ENCODE measurements at places on chromosomes 13 and 19.

- DNase-seq, result peak; percentile 35
Measured at GRCh38 chr13:40776681-40777165, 5.7 kb upstream of the MRPS31 start.

GRCh38 chr13:104584481-104584880, 1518.3 kb upstream of the SLC10A2 start:
- no peak for DNase-seq

GRCh38 chr13:31209841-31210210, 10.1 kb downstream of the B3GLCT start:
- DNase-seq, result no peak

- DNase-seq, result no peak
Measured at GRCh38 chr13:96191367-96191766, 101.5 kb downstream of the HS6ST3 start.

- DNase-seq, result peak; percentile 90
Measured at GRCh38 chr19:9827289-9828238, at the start of gene UBL5. TSS of gene UBL5 (plus strand) at chr19:9827918. CDS start at chr19:9828338, 420 bp downstream.

GRCh38 chr13:97369261-97369893, 64.6 kb upstream of the RAP2A start:
- no peak for DNase-seq

DNA sequence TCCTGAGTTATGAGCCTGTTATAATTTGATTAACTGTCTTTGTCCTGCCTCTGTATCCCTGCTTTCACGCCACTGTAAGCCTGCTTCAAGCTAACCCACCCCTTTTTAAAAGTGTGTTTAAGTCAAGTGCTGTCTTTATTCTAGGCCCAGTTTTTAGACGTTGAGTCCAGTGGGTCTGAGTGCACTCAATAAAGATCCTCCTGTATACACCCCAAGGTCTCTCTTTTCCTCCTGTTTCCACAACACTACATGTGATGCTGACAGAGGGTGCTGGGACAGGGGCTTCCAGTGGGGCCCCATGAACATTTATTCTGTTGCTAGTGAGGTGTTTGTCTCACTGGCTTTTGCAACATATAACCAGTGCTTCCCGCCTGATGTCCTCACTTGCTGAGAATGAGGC, 6.7 kb upstream of the F2RL3 start:
- no peak for DNase-seq

GRCh38 chr19:50384685-50385535, 763 bp downstream of the POLD1 start:
- no peak for DNase-seq

DNA sequence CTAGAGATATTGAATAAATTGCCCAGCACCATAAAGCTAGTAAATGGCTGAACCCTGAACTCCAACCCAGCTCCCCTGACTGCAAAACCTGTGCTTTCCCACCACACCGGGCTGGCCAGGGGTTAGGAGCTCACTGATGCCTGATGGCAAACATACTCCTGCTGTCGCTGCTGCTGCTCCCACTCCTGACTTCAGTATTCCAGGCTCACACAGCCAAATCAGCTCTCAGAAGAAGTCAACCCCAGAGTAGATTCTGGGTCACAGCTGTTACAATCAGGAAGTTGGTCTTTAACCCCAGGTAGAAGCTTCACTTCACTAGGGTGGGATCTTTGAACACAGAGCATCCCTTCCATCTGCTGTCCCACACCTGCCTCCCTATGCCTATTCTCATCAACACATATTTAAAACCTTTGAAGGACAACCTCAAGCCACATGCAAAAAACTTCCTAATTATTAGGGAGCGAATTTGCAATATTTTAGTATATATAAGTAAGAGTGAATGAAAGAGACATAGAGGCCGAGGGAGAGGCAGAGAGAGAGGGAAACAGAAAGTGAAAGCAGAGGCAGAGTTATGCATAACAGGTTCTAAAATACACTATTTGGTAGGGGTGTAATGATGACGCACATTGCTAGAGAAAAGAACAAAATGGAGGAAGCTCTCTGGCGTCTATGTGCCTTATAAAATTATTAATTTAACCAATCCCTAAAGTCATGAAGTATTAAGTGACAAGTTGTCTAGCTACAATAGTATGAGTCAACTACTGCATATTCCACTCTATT, 99.4 kb upstream of the SERP2 start:
- DNase-seq, result no peak

GRCh38 chr13:25494698-25495411, 123.1 kb downstream of the ATP8A2 start:
- no peak for DNase-seq

- DNase-seq, result no peak
Measured at GRCh38 chr19:51708811-51709210, 15.0 kb downstream of the HAS1 start.

DNA sequence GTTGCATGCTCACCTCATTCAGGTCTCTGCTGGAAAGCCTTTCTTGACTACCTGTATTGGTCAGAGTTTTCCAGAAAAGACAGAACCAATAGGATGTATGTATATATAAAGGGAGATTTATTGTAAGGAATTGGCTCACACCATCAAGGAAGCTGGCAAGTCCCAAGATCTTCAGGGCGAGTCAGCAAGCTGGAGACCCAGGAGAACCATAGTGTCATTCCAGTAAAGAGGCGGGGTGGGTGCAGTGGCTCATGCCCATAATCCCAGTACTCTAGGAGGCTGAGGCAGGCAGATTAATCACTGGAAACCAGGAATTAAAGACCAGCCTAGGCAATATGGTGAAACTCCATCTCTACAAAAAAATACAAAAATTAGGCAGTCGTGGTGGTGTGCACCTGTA, 30.4 kb upstream of the FARP1 start:
- no peak for DNase-seq

Measured in NK-92 treated with Interleukin-12 subunit alpha and Interleukin-12 subunit beta, amount 100 ng/mL, for 24 hours (cell line).